Foreskin fibroblast (primary cell): ENCODE measurements at places on chromosomes 1 and 21.

- peak; percentile 62 for DNase-seq
Measured at GRCh38 chr1:23473037-23473800, 10.8 kb downstream of the ASAP3 start.

GRCh38 chr21:32137931-32138330 lies 140.9 kb downstream of the MIS18A start:
- DNase-seq, result no peak

GRCh38 chr1:199723250-199723956 lies 304.1 kb upstream of the NR5A2 start:
- DNase-seq, result peak; percentile 34

GRCh38 chr1:85172684-85173337 lies 28.0 kb downstream of the SYDE2 start:
- DNase-seq, result no peak

DNA sequence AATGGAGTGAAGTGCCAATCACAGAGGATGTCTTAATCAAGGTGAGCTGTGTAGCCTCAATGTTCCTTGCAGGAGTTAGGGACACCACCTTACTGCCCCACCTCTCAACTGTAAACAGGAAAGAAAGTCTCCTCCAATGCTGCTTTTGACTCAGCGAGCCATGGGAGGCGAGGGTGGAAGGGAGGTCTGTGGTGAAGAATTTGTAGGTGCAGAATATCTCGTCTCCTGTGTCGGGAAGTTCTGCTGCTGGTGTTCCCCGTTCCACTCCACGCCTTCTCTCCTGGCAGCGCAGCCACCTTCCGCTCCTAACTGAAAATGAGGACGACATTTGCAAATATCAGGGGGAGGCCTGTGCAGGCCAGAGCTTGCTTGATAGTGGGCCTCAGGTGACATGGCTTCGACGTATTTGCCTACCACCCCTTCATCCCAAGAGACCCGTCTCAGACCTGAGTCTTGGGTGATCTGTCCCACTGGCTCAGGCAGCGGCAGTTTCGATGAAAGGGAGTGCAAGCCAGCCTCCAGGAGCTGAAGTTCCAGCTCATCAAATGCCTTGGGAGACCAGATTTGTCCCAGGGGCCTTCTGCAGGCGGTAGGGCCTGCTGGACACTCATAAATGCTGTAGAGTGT lies 368.3 kb upstream of the C1orf174 start:
- no peak for DNase-seq

- DNase-seq, result peak; percentile 87
Measured at GRCh38 chr1:17569200-17570139, 30.0 kb downstream of the ARHGEF10L start.

DNA sequence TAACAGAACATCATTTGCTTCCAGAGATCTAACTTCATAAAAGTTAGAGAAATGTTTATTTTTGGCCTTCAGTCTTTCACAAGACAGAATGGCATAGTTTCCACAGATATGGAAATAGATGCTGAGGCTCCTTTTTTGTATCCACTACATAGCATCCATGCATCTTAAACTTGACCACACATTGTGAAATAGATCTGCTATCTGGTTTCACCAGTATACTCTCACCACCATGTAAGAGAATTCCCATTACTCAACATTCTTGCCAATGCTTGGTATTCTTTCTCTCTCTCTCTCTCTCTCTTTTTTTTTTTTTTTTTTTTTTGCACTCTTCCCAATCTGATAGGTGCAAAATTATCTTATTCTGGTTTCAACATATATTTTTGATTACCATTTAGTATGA lies 52.1 kb upstream of the PRMT6 start:
- DNase-seq, result peak; percentile 13
